NCI-H345 (cell line): ENCODE measurements at places on chromosomes 13 and 19.

DNA sequence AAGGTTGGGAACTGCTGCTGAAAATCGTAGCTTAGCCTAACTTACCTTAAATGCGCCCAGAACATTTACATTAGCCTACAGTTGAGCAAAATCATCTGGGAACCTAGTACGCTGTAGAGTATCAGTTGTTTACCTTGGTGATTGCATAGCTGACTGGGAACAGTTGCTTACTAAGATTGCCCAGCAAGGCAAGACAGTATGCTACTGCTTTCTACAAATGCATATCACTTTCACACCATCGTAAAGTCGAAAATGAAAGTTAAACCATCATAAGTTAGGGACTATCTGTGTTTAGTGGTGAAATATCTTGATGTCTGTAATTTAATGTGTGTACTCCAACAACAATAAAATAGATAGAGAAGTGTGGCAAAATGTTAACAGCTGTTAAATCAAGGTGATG, 1670.6 kb upstream of the PCDH20 start:
- no peak for DNase-seq

- DNase-seq = no peak
Measured at GRCh38 chr13:98475522-98475921, 101.4 kb downstream of the STK24 start.

DNA sequence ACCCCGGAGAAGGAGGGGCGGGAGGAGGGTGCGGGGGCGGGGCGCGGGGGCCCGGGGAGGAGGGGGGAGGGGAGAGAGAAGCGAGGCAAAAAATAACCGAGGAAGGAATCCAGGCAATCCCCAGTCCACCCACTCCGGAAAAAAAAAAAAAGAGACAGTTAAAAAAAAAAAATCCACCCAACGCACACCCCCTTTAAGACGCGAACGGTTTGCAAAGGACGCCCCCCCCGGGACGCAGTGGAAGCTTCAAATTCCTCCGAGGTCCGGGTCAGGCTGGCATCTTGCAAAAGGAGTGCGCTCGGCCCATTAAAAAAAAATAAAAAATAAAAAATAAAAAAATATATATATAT, at the start of gene CACNA1A:
CACNA1A (minus strand) TSS at position 9 of the 350 bp plus-strand sequence. CDS start 255 bp downstream, outside the sequence.
- no peak for DNase-seq

DNA sequence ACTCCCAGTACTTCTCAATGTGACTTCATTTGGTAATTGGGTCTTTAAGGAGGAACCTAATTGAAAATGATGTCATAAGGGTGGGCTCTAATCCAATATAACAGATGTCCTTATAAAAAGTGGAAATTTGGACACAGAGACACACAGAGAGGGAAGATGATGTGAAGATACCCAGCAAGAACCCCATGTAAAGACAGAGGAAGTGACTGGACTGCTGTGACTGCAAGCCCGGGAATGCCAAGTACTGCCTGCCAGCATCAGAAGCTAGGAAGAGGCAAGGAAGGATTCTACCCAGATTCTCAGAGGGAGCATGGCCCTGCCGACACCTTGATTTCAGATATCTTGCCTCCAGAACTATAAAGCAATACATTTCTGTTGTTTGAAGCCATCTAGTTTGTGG, 239.3 kb downstream of the KCTD12 start:
- DNase-seq = no peak

- no peak for DNase-seq
Measured at GRCh38 chr13:104595511-104595910, 1529.3 kb upstream of the SLC10A2 start.
